ENCODE measurements at places on chromosomes 4 and X.

DNA sequence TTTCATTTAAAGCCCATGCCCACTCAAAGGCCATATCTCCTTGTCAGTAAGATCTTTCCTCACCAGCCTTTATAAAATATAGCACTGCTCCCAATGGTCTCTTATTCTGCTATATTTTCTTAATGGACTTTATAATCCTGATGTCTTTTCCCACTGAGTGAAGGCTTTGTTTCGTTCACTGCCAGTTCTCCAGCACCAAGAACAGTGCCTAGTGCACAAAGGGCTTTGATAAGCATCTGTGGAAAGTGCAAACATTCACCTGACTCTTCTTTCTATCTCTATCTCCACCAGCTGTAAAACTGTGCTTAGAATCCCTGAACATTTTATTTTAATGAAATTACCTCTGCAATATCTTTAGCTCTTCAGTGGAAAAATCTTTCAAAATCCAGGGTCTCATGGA is 573.9 kb upstream of the MAGEB2 start:
- DNase-seq, result no peak

DNA sequence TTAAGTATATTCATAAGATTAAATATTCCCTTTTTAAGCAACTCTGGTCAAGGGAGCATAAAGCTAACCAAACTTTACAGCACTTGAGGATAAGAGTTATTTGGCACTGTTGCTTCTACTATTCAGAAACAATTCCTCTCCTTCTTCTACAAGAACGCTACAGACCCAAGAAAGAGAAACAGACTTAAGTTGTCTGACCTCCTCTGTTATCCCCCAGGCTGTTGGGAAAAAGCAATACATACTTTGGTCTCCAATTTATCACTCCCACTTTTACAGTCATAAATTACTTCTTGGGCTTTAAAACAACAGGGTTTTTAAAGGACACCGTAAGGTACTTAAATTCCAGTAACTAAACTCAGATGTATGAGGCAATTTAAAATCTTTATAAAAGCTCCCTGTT is 147.4 kb downstream of the COL25A1 start:
- no peak for DNase-seq

- DNase-seq, result no peak
These were observed 8.3 kb upstream of the CD40LG start for GRCh38 chrX:136639506-136640176.

- DNase-seq, result no peak
These were observed 5.6 kb downstream of the PLXNA3 start for GRCh38 chrX:154463611-154464220.

DNA sequence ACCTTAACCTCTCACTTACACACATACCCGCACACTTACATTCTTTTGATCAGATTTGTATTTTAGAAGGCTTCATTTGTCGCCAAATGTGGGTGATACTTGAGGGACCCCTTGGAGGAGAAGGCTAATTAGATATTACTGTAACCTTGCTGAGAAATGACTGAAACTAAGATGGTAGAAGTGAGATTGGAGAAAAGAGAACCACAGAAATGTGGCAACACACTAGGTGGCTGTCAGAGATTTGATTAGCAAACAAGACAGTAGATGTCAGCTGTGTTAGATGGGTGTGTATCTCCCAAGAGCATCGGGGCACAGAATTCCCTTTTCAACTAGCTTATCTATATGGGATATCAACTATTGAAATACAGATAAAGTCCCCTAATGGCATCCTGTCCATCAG is 149.3 kb upstream of the FABP2 start:
- DNase-seq, result no peak

- no peak for DNase-seq
These were observed 227.0 kb downstream of the SPRY1 start for GRCh38 chr4:123623611-123624010.

- DNase-seq, result no peak
These were observed 177.3 kb upstream of the ETNPPL start for GRCh38 chr4:108940149-108940548.

- DNase-seq, result no peak
These were observed 11.2 kb downstream of the RIPPLY1 start for GRCh38 chrX:106891762-106892460.

DNA sequence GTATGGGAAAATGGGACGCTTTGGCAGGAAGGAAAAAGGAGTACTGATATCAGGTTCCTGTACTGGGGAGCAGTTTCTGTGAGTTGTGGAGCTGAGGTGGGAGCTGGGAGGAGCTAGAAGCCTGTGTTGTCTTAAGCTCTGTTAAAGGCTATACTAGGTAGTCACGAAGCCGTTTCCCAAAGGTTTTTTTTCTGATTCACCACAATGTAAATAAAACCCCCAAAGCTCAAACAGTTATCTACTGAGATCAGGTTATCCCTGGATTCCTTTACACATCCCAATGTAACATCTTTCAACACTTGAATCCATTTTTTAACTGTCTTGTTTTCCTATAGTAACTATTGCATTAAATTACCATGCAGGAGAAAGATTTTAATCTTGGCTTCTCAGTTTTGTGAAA is 297.4 kb upstream of the SFRP2 start:
- no peak for DNase-seq

GRCh38 chr4:73850261-73850970 is 2.7 kb upstream of the PF4V1 start:
- peak; percentile 27 for DNase-seq

DNA sequence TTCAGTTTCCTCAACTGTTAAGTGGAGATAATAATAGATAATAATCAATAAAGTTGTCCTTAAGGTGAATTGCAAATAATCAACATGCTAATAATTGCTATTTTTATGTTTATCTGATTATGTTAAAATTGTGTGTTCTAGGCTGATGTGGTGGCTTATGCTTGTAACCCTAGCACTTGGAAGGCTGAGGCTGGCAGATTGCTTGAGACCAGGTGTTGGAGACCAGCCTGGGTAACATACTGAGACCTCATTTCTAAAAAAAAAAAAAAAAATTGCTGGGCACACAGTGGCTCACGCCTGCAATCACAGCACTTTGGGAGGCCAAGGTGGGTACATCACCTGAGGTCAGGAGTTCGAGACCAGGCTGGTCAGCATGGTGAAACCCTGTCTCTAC is 175.2 kb downstream of the GC start:
- DNase-seq, result no peak

- DNase-seq, result no peak
These were observed 79.9 kb downstream of the MTMR1 start for GRCh38 chrX:150773117-150773516.

- DNase-seq, result no peak
These were observed 80.5 kb downstream of the TSPAN5 start for GRCh38 chr4:98577956-98578355.

DNA sequence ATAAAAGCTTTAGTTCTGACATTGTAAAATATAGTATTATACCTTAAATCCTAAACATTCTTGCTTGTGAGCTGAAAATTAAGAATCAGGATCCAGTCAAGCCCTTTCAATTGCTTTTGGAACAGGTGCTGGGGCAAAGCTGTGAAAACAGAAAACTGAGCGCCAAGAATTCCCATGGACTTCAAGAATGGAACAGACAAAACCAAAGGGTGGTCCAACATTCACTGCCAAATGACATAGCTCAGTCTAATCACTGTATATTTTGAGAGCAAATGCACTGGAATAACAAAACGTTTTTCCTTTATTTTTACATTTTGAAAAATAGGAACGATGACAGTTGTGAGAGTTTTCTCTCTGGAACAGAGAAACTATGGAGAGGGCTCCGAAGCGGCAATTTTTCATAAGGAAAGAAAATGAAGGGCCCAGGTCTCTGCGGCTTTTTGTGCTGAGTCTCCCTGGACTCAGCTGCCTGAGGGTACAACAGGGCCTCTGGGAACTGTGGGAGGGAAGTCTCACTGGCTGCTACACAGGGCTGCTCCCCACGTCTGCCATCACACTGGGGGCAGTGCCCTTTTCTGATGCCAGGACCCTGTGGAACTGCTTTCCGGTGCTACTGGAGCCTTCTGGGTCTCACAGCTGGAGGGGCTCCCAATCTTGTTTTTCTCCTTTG is 56.0 kb upstream of the BMPR1B start:
- DNase-seq, result no peak

DNA sequence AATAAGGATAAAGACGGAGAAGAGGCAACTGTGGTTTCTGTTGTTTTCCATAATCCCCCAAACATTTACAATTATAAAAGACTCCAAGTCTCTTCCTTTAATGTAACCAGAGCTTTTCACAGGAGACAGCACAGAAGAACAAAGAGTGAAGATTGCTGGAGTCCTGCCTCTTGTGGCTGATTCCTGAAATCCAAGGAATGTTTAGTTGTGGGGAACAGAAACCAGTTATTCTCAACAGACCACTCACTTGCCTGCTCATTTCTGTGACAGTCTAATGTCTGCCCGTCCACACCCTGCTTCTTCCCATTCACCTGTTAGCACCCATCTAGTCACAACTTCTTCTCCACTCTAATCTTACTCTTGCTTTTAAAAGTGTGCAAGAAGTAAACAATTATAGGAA is 12.1 kb downstream of the TEX13B start:
- DNase-seq, result no peak

DNA sequence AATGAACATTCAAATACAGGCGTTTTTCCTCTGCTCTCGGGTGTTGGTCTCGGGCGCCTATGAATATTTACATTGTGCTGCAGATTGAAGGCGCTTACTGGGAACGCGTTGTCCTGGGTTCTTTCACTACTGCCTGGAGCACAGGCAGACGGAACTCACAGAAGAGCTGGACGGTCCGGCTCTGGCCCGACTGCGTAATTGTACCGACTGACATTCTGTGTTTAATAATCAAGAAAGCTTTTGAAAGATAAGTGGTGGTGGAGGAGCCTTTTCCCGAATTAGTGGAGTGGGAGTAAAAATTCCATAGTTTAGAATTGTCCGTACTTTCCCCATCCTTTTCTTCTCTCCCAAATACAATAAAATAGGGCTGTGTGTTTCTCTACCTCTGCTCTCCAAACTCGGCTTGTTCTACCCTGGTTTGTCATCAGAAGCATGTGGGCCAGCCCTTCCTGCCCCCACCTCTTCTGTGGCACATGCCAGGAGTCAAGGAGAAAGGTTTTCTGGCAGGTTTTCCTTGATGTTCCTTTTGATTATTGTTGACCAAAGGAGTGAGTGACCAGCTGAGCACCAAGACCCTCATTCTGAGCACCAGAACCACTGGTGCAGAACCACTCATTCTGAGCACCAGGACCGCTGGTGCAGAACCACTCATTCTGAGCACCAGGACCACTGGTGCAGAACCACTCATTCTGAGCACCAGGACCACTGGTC is 2.3 kb downstream of the FHDC1 start:
- peak; percentile 79 for DNase-seq

DNA sequence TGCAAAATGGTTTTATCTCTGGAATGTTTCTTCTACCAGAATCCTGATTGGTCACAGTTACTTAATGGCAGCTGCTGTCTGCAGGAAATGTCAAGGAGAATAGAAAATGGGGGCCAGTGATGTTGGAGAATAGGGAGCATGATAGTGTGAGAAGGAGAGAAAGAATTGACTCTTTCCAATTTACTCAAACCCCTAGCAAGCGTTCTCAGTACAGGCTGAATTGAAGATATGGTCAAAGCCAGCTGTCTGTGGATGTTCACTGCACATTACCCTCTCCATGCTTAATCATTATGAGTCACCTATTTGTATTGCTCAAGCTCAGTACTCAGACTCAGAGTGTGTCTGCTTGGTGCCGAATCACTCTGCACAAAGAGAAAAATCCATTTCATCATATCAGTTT is 57.8 kb upstream of the FAM47B start:
- no peak for DNase-seq

DNA sequence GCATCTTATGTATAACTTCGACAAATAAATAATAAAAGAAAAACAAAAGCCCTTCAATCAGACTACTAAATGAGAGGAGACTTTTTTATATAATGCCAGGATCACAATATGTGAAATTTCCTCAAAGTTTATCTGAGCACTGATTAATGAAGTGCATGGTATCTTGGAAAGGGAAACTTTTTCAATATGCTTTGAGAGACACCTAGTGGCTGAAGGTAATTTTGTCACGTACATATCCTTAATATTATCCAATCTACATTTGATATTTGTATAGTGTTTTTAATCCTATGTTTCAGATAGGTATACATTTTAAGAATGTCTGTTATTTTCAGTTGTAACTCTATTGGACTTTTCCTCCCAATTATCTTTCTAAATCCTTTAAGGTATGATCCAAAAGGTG is 146.8 kb downstream of the KLHL4 start:
- DNase-seq, result no peak

- no peak for DNase-seq
These were observed 71.1 kb downstream of the PARM1 start for GRCh38 chr4:75003979-75004378.

DNA sequence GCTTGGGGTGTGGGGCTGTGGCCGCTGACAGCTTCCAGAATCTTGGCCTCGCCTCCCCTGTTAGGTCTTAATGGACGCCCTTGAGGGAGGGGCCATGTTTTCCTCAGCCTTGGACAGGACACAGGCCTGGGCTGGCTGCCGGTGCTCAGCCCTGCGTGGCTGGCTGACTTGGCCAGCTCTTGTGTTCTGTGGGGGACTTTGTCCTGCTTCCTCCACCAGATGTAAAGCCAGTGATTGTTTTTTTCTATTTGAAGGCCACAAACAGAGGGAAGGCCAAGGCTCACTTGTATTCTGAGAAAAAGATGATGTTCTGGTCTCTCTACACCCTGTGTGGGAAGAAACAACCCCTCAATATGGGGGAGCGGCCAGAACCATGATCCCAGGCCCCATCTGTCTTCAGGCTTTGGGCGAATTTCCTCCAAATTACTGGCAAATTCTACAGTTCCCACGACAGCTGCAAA is 71.3 kb downstream of the HTRA3 start:
- DNase-seq, result no peak

DNA sequence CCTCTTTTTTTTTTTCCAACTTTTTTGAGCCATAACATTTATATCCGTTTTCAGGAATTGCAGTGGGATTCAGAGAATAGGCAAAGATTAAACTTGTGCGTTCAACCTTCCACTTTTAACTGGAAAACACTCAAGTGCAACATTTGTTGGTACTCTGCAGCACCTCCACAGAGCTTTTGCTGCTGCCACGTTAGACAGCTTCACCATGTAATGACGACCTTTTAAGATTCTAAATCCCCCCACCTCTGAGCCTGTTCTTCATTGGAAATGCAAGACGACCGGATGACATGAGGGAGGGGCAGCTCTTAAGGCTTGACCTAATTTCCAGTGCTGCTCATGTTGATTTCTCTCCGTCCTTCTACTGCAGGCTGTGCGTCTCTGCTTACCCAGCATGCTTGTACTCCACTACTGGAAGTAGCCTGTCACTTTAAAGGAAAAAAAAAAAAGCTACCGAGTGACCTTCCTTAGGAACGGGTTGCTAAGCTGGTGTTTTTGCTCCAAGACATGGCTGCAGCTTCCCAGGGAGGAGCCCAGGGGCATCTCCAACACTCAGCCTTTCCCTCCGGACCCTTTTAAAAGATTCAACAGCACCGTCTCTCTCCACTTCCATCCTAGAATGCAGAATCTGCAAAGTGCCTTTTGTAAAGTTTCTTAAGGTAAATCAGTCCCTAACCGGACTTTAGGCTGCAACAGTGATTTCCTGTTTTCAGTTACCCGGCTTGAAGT is at the start of gene CC2D2A:
CC2D2A (plus strand) TSS at position 481 of the 726 bp plus-strand sequence. CDS start 6,051 bp downstream, outside the sequence.
- no peak for DNase-seq

DNA sequence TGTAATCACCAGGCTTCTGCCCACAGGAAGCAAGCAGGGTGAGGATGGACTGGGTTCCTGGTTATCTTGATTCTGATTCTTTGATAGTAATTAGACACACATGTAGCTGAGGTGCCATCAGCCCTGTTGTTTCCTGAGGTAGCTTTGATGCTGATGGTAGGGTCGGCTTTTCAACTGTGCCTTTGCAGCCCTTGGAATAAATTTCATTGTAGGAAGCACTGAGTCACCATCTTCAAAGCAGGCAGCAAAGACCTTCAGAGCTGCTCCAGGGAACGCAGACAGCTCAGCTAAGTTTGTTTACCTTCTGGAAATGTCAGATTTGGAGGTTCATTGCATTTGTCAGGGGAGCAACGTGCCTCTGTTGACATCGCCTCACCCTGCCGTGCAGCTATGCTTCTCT is 135.4 kb downstream of the ASMT start:
- DNase-seq, result no peak

Measured in NCI-H2029 (cell line).